ENCODE measurements at places on chromosomes 5 and 9.

DNA sequence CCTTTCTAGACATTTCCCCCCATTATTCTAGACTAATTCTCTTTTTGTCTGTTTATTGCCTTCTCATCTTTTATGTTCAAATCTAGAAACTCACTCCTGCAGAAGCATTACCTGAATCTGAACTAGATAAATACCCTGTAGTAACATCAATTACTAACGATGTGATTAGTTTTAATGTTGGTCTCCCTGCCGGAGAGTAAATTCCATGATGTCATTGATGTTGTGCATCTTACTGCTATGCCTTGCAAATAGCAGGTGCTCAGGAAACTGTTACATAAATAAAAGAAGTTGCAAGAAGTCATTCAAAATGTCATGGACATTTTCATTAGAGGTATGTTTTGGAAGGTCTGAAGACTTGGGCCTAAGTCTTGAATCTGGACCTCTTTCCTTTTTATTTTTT is 23.0 kb upstream of the C9 start:
- DNase-seq = no peak

DNA sequence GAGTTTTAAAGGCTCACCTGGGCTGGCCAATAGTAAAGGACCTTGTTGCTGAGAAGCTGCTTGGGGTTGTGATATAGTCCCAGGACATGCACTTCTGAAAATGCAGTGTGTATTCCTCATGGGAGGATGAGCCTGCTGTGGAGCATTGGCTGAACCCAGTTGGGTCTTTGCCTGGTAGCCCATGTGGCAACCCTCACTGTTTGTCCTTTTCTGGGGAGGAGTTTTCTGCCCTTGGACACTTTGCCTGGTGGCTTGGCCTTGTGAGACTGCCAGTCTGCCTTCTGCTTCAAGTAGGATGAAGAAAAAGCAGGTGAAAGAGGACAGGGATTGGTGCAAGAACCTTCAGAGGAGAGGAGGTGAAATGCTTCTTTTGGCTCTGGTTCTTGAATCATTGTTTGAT is 4.0 kb downstream of the TENT4A start:
- DNase-seq = no peak

GRCh38 chr5:54476682-54477081 is 21.2 kb downstream of the HSPB3 start:
- DNase-seq = no peak

GRCh38 chr9:138083873-138084272 is 206.3 kb downstream of the CACNA1B start:
- DNase-seq = no peak

GRCh38 chr5:73727470-73727869 is 101.5 kb downstream of the ARHGEF28 start:
- DNase-seq = no peak

- DNase-seq = no peak
Measured at GRCh38 chr9:120741191-120741590, 26.9 kb upstream of the MEGF9 start.

GRCh38 chr5:28580616-28581015 is 1542.2 kb upstream of the CDH9 start:
- no peak for DNase-seq

- DNase-seq = no peak
Measured at GRCh38 chr9:115109486-115109885, 8.5 kb downstream of the TNC start.

- DNase-seq = no peak
Measured at GRCh38 chr5:14829396-14829795, 42.2 kb downstream of the ANKH start.

DNA sequence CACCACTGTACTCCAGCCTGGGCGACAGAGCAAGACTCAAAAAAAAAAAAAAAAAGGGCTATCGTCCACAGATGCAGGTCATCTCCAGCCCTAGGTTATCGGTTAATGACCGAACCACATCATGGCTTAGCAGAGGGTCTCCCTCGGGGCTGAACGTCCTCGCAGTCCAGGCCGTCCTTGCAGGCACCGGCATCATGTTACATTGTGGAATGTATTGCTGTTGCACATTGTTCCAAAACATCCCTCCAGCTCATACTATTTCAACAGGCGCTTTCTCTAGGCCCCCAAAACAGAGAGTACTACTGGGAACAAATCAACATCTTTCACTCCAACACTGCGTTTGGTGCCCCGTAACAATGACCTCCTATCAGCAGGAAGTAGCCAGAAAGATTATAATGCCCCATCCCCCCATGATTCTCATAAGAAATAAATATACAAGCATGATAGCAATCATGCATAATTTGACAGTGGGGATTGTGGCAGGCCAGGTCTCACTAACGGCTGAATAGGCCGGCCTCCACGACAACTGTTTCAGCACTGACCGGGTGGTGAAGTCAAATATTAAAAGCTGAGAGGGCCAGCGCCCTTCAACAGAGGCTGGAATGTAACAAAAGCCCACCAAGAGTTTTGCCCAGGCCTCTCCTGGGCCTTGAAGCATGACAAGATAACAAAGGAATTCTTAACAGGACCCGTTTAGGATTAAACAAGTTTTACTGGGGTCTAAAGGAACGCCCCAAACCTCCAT is 1.1 kb upstream of the LCN9 start:
- DNase-seq = no peak

DNA sequence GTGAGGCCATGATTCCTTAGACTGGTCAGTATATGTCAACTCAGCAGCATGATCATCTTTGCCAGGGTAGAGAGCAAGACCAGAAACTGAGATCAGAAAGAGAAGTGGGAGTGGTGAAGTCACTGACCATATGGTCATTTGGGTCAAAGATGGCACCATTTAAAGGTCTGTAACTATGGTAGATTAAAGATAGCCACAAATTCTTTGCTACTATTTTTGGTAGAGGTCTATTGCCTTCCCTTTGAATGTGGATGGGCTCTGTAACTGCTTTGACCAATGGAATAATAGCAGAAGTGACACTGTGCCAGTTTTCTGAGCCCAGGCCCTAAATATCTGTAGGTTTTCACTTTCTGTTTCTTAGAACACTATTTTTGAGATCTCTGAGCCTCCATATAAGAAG is 117.6 kb downstream of the PCSK1 start:
- DNase-seq = no peak

GRCh38 chr9:129458663-129459546 is 162.0 kb downstream of the C9orf50 start:
- DNase-seq = no peak

- no peak for DNase-seq
Measured at GRCh38 chr5:177511181-177511580, 1.6 kb upstream of the DOK3 start.

- DNase-seq = no peak
Measured at GRCh38 chr9:111187376-111187775, 142.6 kb downstream of the OR2K2 start.

- DNase-seq = no peak
Measured at GRCh38 chr5:149438711-149439132, 59.6 kb upstream of the IL17B start.

- DNase-seq = no peak
Measured at GRCh38 chr9:126880947-126881332, 20.5 kb downstream of the ZBTB34 start.

- no peak for DNase-seq
Measured at GRCh38 chr9:108708448-108708847, 147.3 kb downstream of the ACTL7B start.

- no peak for DNase-seq
Measured at GRCh38 chr5:150000990-150001659, 586 bp downstream of the HMGXB3 start.

DNA sequence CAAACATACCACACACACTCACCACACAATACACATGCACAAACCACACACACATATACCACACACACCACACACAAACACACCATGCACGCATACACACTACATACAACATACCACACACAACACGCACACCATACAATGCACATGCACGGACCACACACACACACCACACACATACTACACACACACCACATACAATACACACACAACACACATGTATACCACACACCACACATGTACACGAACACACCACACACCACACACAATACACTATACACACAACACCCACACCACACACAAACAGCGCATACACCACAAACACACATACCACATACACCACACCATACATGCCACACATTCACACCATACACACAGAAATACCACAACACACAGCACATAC is 480.3 kb downstream of the DIRAS2 start:
- no peak for DNase-seq

- DNase-seq = no peak
Measured at GRCh38 chr5:88666761-88667495, 216.1 kb downstream of the MEF2C start.

DNA sequence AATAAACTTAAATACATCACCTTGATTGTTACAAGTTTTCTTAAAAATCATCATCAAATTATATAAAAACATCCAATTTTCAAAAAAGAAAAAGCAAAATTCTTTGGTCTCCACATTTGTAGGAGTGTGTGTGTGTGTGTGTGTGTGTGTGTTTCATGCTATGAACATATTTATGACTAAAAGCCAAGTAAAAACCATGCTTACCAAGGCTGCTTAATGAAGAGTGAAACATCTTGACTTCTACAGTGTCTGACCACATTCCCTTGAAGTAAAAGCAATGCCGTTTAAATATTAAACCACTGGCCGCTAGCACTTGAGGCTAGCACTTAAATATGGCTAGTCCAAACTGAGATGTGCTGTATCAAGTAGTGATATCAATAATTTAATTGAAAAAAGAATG is 549.1 kb upstream of the CCNG1 start:
- DNase-seq = no peak

GRCh38 chr9:107214915-107215314 is 68.2 kb upstream of the RAD23B start:
- no peak for DNase-seq

DNA sequence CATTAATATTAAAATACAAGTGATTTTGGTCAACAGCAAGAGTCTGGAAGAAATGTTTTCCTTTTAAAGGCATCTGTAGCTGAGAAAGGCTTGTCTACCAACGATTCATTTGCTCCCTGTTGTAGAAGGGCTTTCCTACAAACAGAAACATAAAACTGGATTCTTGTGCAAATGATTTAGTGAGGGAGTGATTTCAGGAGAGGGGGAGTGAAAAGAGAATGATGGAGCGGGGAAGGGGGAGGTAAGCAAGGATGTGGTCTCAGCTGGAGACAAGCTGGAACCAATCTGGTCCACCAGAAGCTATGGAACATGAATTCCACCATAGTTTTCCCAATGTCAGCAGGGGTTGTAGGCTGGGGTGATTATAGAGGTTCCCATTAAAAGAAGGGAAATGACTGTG is 196.3 kb downstream of the FBXO4 start:
- DNase-seq = no peak

DNA sequence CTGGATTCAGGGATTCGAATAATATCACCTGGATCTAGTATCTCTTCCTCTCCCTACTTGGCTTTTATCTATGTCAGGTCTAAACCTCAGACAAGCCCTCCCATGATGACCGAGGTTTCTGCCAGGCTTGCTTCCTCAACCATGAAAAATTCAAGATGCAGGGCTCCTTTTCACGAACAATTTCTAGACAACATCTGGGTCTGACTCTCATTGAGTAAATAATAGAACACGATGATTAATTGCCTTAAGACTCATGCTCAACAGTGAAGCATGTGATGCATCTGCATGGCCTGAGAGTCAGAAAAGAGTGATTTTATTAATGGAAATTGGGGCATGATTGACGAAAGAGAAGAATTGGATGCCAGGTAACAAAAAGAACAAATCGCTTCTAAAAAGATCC is 277.2 kb upstream of the ZNF608 start:
- no peak for DNase-seq

DNA sequence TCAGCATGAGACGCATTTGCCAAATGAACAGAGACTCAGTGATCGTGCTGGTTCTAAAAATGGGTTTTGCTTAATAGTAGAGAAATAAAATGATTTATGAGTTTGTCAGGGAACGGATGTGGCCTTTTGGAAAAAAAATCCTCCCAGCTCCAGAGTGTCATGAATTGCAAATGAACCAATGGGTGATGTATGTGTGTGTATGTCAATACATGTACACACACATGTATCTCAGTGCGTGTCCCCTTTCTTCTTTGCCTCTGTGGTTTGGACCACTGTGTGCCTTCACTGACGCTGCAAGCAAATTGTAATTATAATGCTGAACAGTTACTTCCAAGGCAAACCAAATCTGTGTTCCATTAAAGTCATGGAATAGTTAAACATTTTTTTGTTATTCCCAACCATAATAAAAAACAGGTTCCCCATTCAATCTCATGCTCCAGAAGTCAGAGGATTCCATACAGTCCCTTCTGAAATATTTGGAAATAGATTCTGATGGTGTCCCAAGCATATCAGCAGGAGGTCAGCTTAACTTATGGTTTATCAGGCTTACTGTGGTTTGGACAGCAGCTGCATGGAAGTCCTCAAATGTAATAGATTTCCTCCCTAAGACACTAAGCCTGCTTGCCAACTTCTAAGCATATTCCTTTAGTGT is 630.5 kb downstream of the ACTL7B start:
- DNase-seq = peak; percentile 22

DNA sequence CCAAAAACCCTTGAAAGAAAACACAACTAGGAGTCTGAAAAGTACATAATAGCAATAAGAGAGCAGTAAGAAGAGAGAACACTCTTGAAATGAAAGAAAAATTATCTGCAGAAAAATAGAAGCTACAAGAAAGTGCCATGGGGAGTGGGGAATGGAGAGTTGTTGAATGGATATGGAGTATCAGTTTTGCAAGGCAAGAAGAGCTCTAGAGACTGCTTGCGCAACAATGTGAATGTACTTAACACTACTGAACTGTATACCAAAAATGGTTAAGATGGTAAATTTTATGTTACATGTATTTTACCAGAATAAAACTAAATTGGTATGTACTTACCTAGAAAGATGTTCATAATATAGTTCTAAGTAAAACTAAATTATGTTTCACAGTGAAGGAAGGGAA is 54.8 kb upstream of the RASGRF2 start:
- no peak for DNase-seq

DNA sequence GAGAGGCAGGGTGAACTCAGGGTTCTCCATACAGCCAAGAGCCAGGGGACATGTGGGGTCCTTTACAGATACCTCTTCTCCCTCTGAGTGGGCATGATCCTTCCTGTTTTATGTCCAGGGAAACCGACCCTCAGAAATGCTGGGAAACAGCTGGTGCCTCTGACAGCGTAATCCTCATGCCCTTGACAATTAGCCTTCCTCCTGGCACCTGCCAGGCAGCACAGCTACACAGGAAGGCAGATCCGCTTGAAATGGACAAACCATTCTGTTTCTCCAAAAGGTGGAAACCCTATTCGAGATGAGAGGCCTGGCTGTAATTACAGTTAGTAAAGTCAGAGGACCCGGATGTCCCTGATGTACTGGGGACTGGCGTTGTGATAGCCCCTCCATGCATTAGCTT is 7.2 kb downstream of the ERGIC1 start:
- DNase-seq = no peak

- DNase-seq = peak; percentile 76
Measured at GRCh38 chr5:157917899-157918809, 59.2 kb upstream of the CLINT1 start.

- no peak for DNase-seq
Measured at GRCh38 chr9:131318231-131319085, 28.9 kb downstream of the PLPP7 start.

- no peak for DNase-seq
Measured at GRCh38 chr5:10630126-10630525, 66.3 kb downstream of the ANKRD33B start.

DNA sequence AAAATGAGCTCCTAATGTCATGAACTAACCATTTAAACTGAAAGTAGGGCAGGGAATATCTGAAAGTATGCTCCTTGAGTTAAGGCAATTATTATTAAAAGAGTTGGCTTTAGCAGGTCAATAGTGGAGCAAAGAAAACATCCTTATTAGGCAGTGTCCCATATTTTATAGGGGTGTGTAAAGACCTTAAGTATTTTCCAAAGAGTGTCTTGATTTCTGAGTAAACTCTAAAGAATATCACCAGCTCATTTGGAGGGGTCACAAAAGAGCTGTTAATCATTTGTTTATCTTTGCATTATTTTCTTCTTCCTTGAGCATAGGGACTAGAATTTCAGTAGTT is 109.3 kb downstream of the MUSK start:
- DNase-seq = no peak
